ENCODE measurements at places on chromosomes 12 and 14. TPM values are rescaled to one million over a fixed set of nuclear protein-coding genes. Genes with fewer than 3 reads are reported as not detected.

DNA sequence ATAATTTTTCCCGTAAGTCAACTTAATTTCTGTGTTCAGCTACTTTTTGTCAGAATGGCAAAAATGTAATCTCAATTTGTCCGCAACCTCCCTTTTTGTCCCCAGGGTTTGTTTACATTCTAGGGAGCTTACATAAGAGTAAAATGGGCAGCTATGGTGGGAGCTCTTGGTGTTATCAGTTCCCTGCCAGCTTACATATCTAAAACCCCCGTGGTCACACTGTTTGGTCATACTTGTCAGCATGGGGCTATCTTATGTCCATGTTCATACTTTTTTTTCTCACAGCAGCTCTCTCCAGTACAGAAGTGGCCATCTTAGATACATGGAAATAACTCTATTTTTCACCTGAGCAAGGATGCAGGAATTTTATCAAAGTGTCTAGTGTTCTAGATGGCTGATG is 16.7 kb downstream of the SLCO1C1 start:
- no peak for DNase-seq

- no peak for DNase-seq
Observed at GRCh38 chr12:109160433-109160832, 44.0 kb downstream of the ACACB start.

- DNase-seq: no peak
Observed at GRCh38 chr14:56358275-56358674, 221.3 kb upstream of the TMEM260 start.

GRCh38 chr12:46970636-46971035 is 108.8 kb upstream of the PCED1B start:
- no peak for DNase-seq

DNA sequence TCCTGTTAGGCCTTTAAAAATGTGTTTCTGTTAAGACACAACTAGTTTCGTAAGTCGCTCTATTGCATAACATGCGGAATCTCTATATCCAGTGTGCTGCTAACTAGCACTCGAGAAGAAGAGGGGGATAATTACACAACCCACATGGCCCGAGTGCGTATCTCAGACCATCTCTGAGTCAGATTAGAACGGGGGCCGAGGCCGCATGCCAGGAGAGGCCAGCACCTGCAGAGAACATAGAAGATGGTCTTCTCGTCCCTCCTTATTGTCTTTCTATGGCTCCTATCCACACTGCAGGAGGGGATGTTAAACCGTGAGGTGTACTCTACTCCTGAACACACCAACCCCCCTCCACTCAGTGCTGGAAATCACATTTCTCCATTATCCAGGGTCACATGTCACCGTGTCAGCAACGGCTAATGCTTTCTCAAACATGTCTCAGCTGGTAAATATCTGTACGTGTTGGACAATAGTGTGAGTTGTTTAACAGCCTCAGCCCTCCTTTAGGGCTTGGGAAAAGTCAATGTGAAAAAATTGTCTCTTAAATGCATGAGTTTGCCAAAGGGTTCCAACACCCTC is 56.3 kb downstream of the CCDC88C start:
- DNase-seq: no peak

Gene SLC5A8
- not detected for total RNA-seq

Gene CDCA3
- total RNA-seq: 11.0 TPM

DNA sequence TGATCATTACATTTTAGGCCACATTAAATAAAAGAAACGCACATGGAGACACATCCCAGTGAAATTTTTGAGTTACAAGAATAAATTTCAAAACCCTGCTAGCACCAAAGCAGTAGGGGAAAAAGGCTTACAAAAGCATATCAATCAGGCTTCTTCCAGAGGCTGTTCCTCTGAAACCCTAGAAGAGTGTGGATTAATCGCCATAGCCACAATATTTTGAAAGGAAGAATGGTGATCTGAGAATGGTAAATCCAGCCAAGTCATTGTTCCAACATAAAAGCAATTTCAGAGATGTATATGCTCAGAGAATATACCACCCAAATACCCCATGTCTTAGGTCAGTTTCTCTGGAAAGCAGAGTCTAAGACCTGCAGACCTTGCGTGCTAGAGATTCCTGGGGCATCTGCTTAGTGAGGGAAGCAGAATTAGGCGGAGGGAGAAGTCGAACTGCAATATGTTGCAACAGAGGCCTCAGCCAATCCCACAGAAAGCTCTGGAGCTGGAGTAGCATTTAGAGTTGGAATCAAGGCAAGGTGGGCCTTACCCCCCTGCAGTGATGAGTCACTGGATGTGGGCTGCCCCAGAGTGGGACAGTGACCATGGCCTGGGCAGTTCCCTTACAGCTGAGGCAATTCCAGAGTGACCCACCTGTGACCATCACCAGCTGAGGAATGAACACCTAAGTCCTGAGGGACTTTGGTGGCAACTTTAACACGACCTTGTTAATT is 125.2 kb downstream of the NTF3 start:
- DNase-seq: no peak

Gene ATP5F1B
- 660 TPM for total RNA-seq

Gene HPD
- total RNA-seq: not detected

Gene ETFBKMT
- total RNA-seq: 2.7 TPM

Gene GLT8D2
- 3.4 TPM for total RNA-seq

DNA sequence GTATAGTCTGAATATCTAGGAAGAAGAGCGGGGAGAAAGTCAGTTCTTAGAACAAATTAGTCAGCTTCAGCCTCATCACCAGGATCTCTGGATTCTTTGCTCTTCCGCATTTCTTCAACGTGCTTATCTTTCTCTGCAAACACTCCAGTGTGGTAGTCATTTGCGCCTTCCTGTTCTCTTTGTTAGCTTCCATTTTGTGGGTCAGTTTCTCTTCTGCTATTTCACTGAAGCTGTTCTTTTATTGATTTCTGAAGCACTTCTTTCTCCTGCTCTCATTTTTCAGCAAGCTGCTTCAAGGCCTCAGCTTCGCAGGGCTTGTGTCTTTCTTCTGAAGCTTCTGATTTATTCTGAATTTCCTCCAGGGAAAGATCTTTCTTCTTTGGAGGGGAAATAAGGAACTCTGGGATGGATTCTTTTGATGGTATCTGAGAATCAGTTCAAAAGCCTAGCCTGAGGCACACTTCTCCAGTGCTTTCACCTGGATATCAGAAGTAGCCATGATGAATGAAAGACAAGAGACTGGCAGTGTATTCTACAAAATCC is 13.5 kb downstream of the AMN1 start:
- peak; percentile 54 for DNase-seq

DNA sequence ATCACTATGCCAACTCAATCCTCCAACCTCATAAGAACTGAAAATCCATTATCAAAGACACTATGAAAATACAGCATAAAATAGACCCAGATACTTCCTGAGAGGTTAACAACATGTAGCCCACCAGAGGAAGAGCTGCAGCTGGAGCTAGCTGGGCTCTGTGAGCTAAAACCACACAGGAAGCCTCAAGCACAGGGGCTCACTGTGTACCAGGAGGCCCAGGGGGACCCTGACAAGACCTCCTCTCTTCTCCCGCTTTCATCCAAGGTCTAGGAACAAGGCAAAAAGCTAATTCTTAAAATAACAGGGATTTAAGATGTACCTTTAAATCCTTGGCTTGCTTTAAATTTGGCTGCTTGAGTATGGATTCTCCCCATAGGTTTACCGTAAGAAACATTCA is 53.6 kb downstream of the EIF2S3B start:
- no peak for DNase-seq

- no peak for DNase-seq
Observed at GRCh38 chr14:29178971-29179370, 412.4 kb downstream of the FOXG1 start.

DNA sequence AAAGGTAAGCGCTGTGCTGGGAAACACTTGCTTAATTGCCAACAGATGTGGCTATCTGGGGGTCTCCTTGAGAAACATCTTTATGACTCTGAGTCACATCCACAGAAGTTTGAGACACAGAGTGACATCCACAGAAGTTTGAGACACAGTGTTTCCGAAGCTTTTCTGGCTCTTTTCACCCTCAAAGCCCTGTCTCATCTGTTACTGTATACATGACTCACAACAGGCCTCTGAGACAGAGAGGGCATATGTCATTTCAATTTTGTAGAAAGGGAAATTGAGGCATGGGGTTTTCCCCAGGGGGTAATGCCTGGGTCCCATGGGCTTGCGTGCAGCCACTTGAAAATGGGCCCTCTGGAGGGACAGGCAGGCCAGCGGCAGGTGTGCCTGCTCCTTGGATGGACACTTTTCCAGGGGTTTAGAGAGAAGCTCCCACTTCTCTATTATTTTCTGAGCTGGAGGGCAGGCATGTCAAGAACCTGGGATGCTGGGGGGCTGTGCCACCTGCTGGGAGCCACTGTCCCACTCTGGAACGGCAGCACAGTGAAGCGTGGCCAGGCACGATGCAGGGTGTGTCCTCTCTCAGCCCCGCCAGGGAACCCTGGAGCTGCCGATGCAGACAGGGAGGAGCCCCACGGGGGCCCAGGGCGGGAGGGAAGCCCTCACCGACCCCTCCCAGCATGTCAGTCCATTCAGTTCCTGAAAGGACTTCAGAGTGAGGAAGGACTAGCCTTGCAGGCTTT is 111.3 kb upstream of the FKBP4 start:
- DNase-seq: no peak

DNA sequence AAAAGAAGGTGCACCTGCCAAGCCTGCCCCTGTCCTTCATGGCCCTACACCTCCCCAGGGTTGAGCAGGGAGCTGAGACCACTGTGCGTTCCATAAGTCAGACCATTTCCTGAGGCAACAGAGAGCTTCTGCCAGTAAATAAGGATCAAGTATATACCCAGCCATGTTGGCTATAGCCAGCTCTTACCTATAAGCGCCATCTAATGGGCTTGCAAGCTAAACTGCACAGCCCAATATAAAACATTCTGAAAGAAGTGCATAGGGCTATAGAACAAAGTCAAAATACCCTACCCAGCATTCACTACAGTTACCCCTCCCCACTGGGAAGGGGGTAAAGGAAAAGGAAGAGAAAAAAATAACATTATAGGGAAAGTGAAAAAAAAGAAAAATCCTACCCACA is 59.3 kb upstream of the SCAF11 start:
- DNase-seq: no peak

Gene C1S
- 0.40 TPM for total RNA-seq

Gene RPGRIP1
- total RNA-seq: not detected

- DNase-seq: no peak
Observed at GRCh38 chr14:85867450-85867849, 337.5 kb downstream of the FLRT2 start.

- DNase-seq: no peak
Observed at GRCh38 chr14:106562451-106562850, 1036.1 kb downstream of the TMEM121 start.

Measured in pulmonary artery endothelial cell (primary cell).